ENCODE measurements at places on chromosomes 1 and 21.

- no peak for DNase-seq
These were observed 40.7 kb upstream of the PIGV start for GRCh38 chr1:26747048-26747447.

GRCh38 chr1:167114725-167115124 lies 20.9 kb downstream of the STYXL2 start:
- no peak for DNase-seq

GRCh38 chr1:192832492-192832891 lies 23.7 kb downstream of the RGS2 start:
- no peak for DNase-seq

DNA sequence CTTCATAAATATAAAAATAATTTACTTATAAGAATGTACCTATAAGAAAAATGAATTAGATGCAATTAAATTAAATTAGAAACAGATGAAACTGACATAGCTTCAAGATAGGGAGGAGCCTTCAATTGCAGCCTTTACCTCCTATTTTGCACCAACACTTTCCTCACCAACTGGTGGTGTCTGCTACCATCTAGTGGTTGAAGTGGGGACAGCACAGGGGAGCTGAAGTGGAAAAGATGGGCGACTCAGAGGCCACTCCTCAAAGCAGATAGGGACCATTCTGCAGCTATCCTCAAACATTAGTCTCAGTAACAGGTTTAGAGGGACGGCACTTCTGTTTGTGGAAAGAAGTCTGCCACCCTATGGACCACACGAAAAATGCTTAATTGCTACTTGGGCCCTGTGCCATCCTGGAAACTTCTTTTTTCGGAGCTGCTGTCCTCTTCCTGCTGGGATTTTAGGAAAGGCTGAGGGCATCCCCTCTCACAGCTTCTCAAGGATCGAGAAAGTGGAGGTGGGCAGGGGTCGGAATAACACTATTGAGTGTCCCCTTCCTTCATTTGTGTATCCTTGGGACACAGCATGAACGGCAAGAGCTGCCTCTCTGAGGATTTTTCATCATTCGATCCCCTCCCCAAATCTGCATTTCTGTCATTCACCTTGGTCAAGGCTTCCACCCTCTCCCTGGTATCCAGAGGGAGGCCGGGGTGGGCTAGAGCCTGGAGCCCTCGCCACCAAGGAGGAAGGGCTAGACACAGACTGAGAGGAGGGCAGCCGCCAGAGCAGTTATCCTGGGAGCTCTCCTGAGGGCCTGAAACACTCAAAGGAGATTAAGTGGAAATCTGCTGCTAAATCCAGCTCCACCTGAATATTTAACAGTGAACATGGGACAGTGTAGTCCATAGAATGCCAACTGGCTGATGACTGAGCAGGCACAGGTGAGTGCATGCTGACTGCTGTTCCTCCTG lies 9.6 kb downstream of the PROK1 start:
- DNase-seq: peak; percentile 86
